ENCODE measurements at places on chromosomes 16 and 17.

GRCh38 chr17:64638552-64639203 is 23.4 kb downstream of the SMURF2 start:
- DNase-seq = no peak

DNA sequence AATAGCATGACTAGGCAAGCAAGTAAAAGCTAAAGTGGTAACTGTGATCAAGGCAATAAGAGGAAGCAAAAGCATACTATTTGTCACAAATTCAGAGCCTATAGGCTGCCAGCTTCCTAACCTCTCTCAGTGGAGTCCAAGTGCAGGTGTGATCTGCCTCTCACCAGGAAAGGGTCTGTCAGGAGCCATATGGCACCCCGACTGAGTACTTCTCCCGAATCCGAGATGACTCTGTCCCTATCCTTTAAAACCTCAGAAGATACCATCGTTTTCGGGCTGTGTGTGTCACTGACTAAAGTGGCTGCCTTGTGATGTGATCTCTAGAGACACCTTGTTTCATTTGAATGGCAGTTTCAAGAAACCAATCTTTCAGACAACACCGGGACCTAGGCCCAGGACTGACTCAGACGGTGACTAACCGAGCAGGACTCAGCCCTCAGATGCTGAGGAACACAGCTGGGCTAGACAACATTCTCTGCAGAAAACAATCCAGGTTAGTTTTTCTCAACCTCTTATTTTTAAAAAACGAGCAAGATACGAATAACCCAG is 63.6 kb downstream of the SMG6 start:
- peak; percentile 61 for DNase-seq

GRCh38 chr17:73533127-73533526 is 111.1 kb downstream of the SDK2 start:
- DNase-seq = no peak

GRCh38 chr17:43722870-43723665 is 35.5 kb downstream of the SOST start:
- no peak for DNase-seq

- DNase-seq = no peak
These were observed 82.3 kb downstream of the SDR42E1 start for GRCh38 chr16:81928975-81929374.

GRCh38 chr17:75680431-75680830 is 13.3 kb downstream of the SAP30BP start:
- no peak for DNase-seq

DNA sequence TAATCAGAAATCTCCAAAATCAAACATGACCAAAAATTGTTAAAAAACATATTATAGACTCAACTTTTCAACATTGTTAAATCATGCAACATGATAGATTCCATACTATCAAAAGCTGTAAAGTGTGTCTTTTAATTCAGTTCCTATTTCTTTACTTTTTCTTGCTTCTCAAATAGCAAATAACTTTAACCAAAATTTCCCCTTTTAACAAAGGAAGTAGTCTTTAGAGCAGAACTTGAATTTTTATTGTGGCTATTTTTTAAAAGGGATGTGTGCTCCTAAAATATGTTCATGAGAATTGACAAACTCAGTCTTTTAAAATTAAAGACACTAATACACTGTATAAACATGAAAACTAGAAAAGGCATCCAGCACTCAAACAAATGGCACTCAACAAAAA is 49.1 kb downstream of the SPAG9 start:
- no peak for DNase-seq

- no peak for DNase-seq
These were observed 257.6 kb upstream of the HSBP1 start for GRCh38 chr16:83550183-83550569.

DNA sequence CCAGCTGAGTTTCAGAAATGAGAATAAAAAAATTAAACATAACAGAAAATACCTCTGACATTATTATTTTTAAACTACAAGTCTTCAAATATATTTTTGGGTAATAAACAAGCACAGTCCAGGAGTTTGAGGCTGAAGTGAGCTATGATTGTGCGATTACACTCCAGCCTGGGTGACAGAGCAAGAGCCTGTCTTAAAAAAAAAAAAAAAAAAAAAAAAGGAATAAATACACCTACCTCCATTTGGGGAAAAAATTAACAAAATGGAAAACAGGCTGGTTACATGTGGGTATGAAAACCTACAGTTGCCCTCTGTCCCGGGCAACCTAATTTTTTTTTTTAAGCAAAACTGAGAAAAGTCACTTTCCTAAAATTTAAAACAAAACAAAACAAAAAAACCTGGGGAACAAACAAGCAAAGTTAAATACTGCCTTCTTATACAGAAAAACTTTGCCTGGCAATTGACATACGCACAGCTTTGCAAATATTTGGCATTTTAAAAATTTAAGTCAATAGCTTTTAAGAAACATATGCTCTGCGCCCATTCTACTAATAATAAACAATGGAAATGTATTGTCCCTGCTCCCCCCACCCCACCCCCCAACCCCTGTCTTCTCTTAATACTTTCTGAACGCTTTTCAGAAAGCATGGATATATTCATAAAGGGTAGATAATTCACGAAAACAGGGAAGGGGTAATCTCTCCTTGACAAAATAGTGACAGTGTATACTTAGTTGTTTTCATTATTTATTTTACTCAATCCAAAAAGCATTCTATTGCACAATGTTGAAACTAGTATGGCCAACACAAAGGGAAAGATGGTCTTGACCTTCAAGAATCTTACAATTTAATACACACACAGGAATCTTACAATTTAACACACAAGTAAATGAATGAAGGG is 81.3 kb downstream of the STH start:
- DNase-seq = no peak

- no peak for DNase-seq
These were observed 16.0 kb upstream of the SCNN1B start for GRCh38 chr16:23286131-23286532.

- no peak for DNase-seq
These were observed 133.8 kb upstream of the FAM20A start for GRCh38 chr17:68734931-68735330.

- no peak for DNase-seq
These were observed 23.4 kb downstream of the ADAT1 start for GRCh38 chr16:75599452-75600277.

Measured in Panc1 (cell line).